Trophoblast cell (in vitro differentiated cells and primary cell): ENCODE measurements at places on chromosomes 11 and 22.

DNA sequence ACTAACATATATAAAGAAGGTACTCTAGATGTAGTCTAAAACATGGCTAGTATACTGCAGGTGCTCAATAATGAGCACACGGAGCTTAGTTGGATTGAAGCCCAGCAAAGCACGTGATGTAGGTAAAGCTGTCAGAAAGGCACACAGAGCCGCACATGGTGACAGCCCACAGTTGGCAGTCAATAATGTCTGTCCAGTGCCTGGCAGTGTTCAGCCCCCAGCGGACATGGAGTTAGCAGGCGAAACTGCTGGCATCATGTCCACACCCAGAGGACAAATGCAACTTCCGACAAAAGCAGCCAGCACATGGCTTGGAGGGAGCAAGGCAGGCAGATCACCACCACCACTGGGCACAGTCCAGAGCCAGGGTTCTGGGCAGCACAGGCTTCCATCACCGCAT is 43.5 kb upstream of the H19 start:
- DNase-seq: no peak

GRCh38 chr11:60771146-60771545 is 14.0 kb upstream of the MS4A10 start:
- DNase-seq: no peak

DNA sequence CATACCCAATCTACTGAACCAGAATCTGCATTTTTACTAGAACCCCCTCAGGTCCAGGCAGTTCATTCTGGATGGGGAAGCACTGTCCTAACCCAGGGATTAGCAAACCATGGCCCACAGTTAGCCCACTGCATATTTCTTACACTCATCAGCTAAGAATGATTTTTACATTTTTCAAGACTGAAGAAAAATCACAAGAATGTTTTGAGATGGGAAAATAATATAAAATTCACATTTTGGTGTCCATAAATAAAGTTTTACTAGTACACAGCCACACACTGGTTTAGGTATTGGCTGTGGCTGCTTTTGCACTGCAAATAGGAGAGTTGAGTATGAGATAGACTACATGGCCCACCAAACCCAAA is 59.4 kb downstream of the PPFIBP2 start:
- DNase-seq: no peak

DNA sequence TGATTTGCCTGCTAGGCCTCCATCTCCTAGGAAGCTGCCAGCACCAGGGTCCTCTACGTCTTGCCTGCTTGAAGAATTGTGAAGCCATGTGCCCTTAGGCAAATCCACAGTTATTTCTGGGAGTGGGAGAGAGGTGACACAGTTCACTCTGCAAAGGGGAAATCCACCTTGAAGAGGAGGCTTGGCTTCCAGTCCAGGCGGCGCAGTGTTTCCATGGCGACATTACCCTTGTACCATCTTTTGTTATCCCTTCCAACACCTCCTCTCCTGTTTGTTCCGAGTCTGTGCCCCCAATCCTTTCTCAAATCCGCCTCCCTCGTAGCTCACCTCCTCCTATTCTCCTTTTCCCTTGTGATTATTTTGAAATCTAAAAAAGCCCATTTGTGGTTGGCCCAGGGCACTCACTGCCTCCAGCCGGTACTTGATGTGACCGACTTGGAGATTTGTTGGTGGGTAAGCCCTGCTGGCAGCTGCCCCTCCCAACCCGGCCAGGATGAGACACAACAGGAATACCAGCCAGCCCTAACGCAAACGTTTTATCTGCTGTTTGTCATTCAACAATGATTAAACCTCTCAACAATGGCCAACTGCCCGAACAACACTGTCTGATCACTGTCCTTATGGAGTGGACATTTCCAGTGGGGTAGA is 18.4 kb downstream of the SYT13 start:
- DNase-seq: no peak

DNA sequence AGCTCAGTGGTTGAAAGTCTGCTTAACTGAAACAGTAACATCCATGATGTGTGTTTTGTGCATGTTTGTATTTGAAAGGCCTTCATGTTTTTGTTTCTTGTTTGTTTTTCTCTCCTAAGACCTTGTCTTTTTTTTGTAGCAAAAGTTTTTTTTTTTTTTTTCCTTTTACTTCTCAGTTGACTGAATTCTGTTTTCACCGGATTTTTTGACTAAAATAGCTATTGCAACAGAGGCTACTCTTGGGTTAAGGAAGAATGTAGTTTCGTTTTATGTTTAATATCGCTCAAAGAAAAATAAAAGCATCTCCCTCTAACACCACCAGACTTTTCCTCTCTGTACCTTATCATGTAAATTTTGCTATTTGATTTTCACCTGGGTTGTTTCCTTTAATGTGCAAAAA is 15.1 kb downstream of the APOL6 start:
- no peak for DNase-seq

GRCh38 chr22:33054001-33054675 is 4.0 kb downstream of the SYN3 start:
- no peak for DNase-seq

GRCh38 chr22:20235389-20235991 is 32.6 kb downstream of the RTN4R start:
- no peak for DNase-seq

GRCh38 chr22:19357270-19358105 is 66.0 kb upstream of the CLTCL1 start:
- peak; percentile 51 for DNase-seq

DNA sequence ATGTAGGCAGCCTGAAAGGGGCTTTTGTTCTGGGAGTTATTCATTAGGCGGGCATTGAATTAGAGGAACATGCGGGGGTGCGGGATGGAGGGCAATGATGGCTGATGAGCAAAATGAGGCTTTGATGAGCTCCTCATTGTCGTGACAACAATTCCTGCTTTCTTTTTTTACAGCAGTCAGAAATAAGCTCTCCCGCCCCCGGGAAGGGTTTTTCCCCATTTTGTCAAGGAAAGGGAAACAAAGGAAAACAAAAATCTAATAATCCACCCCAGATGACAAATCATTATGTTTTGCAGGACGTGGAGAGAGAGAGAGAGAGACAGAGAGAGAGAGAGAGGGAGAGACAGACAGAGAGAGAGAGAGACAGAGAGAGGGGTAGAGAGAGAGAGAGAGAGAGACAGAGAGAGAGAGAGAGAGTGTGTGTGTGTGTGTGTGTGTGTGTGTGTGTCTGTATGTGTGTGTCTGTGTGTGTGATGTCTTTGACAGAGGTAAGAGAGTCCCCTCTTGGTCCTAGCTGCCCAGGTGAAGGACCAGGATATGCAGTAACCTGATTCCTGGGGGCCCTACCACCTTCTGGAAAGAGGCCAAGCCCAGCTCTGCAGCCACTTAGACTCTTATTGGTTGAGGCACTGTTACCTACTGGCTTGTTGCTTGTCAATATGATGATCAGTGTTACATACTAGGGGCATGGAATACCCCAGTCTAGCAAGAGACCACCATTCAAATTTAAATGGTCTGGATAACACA is 46.7 kb upstream of the PARVA start:
- no peak for DNase-seq

- no peak for DNase-seq
Measured at GRCh38 chr11:116539836-116540418, 232.9 kb downstream of the BUD13 start.

DNA sequence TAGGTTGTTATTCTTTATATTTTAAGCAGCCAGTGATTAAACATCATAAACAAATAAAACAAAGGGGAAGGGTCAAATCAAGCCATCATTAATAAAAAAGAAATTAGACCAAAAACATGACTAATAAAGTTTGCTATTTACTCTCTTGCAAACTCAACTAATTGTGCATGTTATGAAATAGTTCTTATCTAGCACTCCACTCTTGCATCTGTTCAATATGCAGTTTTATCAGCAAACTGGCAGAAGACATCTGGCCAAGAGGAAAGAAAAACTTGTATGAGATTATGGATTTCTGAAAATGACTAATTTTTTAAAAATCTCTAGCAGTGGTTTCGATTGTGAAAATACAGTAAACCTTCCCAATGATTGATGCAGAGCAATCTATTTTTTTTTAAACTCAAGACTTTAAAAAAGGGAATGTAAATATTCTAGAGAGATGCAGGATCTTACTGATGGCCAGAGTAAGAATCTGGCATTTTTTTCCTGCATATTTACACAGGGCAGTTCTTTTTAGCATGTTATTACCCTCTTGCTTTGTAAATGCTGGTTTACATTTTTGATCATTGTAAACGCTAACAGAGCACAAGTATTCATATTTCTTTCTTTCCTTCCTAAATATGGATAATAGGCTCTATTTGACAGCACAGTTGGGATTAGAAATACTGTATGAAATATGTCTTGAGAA is 83.3 kb downstream of the GRIA4 start:
- peak; percentile 58 for DNase-seq

GRCh38 chr22:19615867-19616581 is 91.8 kb upstream of the CLDN5 start:
- no peak for DNase-seq

GRCh38 chr11:118095493-118095892 is 8.7 kb upstream of the SMIM35 start:
- no peak for DNase-seq
